Activated naive CD8-positive, alpha-beta T cell treated with anti-CD3 and anti-CD28 coated beads, Interleukin-2, amount 50 U/mL, for 16 hours (primary cell): ENCODE measurements at places on chromosomes 7 and 10.

DNA sequence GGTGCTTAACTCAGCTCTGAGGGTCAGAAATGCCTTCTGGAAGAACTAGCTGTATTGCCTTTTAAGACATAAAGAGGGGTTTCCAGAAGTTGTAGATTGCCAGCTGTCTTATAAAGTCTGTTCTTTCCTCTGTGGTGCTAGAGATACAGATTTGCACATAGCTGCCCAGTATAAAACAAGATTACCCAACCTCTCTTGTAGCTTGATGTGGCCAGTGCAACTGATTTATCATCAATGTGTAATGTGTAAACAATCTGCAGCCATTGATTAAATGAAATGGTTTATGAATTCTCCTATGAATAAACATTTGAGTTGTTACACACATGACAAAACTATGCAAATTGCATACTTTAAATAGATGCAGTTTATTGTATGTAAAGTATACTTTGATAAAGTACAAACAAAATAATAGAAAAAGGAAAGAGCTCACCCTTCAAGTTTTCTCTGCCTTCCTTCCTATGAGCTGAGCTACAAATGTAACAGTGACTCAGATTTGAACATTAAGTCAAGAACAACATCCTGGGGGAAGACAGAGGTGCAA, 195.2 kb downstream of the TMEM26 start:
- DNase-seq: no peak

GRCh38 chr7:92963566-92963965, 127.2 kb upstream of the CDK6 start:
- DNase-seq: no peak

DNA sequence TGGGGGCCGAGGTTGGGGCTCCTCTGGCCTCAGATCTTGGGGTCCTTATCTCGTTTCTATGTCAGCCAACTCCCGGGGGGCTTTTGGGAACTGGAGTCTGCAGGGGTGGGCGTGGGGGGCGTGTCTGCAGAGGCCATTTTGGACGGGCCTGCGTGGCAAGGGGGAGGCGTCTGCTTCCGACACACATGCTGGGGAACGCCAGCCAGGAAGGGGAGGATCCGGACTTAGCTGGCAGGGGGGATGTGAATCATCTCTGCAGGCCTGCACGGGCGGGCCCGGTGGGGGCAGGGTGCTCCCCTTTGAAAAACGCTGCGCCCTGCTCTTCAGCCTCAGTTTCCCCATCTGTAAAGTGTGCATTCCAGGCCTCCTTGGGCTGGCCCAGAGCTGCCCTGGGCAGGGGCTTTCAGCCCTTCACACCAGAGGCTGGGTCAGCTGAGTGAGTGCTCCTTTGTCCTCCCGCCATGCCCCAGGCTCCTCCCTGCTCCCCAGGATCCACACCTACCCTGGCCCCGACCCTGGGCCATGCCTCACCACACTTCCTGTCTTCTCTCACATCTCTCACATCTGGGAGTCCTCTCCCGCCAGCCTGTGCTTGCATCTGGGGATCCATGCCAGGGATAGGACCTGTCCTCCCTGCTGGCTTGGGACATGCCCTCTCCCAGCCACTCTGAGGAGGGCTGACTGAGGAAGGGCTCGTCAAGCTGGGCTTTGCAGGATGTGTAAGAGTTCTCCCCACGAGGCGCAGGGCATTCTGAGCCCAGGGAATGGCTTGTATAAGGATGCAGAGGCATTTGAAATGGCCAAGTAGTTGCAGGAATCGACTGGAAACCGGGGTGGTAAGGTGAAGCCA, 172.6 kb upstream of the TNRC18 start:
- DNase-seq: peak; percentile 68

DNA sequence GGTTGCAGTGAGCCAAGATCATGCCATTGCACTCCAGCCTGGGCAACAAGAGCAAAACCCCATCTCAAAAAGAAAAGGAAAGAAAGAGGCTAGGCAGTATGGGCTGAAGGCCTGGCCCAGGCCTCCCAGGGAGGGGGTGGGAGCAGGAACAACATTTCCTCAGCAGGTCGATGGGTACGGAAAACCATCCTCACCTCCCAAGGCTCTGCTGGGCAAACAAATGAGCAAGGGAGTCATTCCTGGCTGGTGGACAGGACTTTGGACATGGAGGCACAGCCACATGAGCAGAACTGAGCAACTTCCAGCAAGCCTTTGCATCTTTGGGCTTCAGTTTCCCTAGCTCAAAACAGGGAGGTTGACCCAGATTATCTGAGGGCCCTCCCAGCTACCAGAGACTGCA, 13.0 kb downstream of the OGDHL start:
- no peak for DNase-seq

GRCh38 chr7:137760111-137760510, 86.7 kb downstream of the DGKI start:
- no peak for DNase-seq

DNA sequence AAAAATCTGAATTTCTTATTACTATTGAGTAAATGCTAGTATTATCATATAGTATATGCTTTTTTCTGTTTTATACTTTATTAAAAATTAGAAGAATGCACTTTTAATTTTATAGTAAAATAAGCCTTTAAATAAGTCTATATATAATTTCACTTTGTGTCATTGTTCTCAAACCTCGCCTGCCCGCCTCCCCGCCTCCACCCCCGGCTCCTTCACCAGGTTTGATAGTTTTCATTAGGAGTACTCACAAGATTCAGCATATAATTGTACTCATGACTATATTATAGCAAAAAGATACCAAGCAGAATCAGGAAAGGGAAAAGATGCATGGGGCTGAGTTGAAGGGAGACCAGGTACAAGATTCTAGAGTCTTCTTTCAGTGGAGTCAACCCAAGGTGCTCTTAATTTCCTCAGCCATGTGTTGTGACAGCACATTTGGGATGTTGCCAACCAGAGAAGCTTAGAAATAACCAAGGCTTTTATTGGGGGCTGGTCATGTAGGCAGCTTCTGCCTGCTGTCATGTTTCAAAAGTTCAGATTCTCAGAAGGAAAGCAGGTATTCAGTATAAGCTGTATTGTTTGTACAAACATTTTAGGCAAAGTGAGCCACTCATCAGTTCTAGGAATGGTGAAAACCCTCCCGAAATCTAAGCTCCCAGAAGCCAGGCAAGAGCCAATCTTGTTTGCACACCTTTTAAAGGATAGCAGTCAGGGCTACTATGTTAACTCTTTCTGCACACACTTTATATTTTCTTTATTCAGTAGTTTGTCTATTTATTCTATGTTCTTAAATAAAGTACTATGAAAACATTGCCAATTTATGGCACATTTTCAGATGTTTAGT, 12.3 kb downstream of the NHLRC2 start:
- no peak for DNase-seq

DNA sequence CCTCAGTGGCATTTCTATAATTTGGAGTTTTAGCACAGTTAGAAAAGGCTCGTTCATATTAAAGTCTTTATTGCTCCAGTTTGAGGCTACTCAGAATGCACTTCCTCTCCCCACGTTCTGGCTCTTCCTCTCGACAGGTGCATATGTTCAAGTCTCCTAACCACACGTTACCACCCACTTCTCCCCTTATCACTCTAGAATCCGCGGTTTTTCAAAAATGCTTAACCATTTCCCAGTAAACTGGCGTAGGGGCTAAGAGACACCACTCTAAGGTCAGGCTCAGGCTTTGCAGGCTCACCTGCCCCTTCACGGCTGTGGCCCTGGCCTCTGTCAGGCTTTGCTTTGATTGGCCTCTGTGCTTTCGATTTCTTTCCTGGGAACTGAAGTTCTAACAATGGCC, 383.6 kb downstream of the GLRX3 start:
- DNase-seq: no peak

- DNase-seq: no peak
These were observed 1071.8 kb downstream of the DNAJB9 start for GRCh38 chr7:109641445-109641844.

DNA sequence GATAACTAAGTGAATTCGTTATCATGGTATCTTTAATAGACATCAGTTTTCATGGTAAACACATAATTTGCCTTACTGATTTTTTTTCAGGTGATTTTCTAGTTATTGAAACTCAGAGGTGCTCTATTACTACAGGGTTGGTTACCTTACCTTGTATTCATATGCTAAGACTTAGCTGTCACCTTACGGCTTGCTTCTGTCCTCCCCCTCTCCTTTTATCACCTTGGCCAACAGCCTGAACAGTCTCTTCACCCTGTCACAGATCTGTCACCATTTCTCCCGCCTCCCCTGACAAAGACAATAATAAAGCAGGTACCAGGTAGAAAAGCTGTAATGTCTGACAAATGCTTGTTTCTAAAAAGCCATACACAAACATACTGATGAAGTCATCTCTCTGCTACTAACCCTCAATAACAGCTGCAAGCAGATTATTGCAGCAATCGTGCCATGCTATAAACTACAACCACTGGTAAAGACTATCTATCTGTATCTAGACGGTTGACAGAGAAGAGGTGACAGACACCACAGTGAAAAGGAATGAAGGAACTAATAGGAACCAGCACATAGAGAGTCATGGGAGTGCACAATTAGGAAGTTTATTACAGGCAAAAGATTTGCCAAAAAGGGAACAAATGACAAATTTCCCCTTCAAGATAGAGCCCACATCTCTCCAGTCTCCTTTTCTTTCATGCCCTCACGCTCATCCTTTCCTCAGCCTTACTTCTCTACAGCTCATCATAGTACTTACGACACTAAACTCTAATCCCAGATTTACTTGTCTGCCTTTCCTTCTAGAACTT, 57.2 kb downstream of the ARHGAP12 start:
- no peak for DNase-seq

DNA sequence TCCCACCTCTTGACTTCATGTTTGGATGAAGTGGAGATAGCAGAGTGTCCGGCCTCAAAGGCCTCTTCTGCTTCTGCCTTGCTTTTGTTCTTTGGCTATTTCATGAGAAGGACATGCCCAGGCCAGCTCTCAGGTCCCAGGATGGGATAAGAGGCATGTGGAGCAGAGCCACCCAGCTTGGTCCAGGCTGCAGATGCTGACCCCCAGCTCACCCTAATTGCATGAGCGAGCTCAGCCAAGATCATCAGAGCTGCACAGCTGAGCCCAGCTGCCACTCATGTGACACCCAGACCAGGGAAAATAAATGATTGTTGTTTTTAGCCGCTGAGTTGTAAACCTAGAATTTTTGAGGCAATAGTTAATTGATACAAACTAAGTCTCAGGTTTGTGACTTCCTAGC, 230.0 kb downstream of the PHF14 start:
- no peak for DNase-seq

DNA sequence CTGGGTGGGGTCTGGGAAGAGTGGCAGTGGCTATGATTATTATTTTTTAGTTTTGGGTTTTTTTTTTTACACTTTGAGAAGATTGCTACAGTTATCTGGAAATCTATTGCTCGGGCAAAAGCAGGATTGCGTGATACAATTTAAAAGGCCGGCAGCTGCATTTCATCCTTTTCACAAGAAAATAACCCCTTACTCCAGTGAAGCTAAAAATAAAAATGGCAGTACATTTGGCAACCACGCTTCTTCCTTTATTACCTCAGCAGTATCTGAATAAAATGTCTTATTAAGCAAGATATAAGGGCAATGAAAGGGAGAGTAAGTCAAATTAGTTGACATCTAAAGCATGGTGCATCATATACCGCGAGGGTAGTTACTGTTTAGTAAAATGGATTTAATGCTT, 496.8 kb downstream of the LRMDA start:
- DNase-seq: no peak

DNA sequence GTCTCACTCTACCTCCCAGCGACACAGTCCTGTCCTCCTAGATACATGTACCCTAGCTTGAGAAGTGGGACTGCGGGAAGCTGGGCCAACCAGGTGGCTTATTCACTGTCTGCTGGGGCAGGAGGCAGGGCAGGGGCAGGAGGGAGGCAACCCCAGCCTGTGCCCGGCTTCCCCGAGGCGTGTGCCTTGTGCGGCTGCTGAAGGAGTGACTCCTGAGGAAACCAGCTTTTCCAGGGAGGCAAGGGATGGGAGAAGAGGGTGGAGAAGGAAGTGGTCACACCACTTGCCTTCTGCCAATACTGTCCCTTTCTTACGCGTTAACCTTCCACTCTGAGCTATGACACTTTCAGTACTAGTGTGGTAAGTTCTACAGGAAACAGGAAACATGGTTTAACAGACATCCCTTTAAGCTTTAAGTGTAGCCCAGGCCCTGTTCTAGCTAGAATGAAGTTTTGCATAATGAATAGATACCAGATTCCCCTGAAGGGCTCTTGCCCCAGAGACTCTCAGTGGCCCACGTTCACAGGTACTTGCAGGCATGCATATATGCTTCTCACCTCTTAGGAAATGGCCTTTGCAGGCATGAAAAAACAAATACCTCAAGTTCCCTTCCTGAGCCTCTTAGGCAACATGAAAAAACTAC, 40.6 kb downstream of the SYPL1 start:
- no peak for DNase-seq

GRCh38 chr7:28136420-28136819, 44.2 kb downstream of the JAZF1 start:
- DNase-seq: no peak

GRCh38 chr7:64990216-64990615, 620 bp downstream of the ZNF117 start:
- no peak for DNase-seq

GRCh38 chr7:140275069-140275965, 98.5 kb upstream of the KDM7A start:
- DNase-seq: no peak

GRCh38 chr7:17830206-17830605, 110.1 kb downstream of the SNX13 start:
- no peak for DNase-seq

GRCh38 chr7:155590215-155591018, 44.1 kb upstream of the CNPY1 start:
- DNase-seq: no peak

GRCh38 chr7:116805100-116805544, 57.3 kb upstream of the CAPZA2 start:
- no peak for DNase-seq

DNA sequence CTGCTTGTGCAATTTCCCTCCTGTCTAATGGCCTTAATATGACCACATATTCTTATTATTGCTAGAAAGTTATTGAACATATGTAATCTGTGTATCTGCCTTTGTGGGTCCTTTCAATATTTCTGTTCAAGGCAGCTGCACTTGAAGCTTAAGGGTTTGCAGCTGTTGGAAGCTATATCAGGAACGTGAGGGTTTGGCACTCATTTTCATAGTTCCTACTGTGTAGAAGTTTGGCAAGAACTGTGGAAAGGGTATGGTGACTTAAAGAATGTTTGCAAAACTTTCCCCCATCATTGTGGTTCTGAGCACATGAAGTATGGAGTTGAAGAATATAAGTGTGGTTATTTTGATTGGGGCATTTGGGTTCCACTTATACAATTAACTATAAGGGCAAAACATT, 144.7 kb upstream of the SEMA3A start:
- DNase-seq: no peak

GRCh38 chr10:73991884-73992245, 6.1 kb upstream of the VCL start:
- peak; percentile 18 for DNase-seq
